Dorsolateral prefrontal cortex (tissue), 122 donors: ENCODE measurements at places on chromosomes 7 and 10. TPM values are rescaled to one million over a fixed set of nuclear protein-coding genes. Genes with fewer than 3 reads are reported as not detected.

GRCh38 chr7:17301471-17302456 lies 3.3 kb downstream of the AHR start:
- peak; percentile 42 for DNase-seq

DNA sequence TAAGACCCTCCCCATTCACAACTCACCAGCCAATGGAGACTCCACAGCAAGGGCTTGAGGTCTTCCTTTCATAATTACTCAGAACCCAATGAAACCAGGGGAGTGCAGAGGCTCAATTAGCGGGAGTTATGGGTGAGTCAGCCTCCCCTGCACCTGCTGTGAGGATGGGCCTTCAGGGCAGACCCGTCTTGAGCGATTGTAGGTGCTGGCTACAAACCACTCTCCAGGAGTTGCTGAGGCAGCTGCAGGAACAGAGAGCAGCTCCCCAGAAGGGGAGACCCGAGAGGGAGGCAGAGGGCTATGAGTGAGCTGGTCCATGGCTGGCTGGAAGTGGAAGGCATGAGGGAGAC lies 58.5 kb upstream of the SORCS3 start:
- no peak for DNase-seq

DNA sequence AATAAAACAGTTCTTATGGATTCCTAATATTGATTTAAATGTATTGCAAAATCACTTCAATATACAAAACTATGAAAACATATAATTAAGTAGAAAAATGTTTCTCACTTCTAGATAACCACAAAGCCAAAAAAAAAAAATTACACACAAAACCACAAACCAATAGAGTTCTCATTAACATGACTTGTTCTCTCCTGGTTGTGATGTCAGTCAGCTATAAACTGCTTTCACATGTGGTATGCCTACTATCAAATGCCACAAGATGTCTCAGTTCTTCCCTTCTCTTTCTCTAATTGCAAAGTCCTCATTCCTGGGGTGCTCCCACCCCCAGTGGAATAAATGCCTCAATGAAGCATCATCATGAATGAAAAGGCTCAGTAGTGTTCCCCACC lies 16.6 kb downstream of the GNAI1 start:
- no peak for DNase-seq

GRCh38 chr7:43756368-43757072 lies 2.0 kb upstream of the BLVRA start:
- no peak for DNase-seq

Gene ATOH7
- 3.3 TPM for total RNA-seq

Gene HKDC1
- 0.67 TPM for total RNA-seq
